Type B pancreatic cell (in vitro differentiated cells): ENCODE measurements at places on chromosomes 6 and 20. TPM values are rescaled to one million over a fixed set of nuclear protein-coding genes. Genes with fewer than 3 reads are reported as not detected.

Gene TRMT11
- 16.3 and 22.3 TPM in 2 replicates for total RNA-seq

Gene CYP39A1
- 4.8 and 6.7 TPM in 2 replicates for total RNA-seq

Gene FLRT3
- total RNA-seq: 59.3 and 75.7 TPM in 2 replicates

Gene PRSS16
- total RNA-seq: 10.5 and 28.9 TPM in 2 replicates

Gene ZFP64
- 22.0 and 24.1 TPM in 2 replicates for total RNA-seq

Gene MAVS
- 44.5 and 52.2 TPM in 2 replicates for total RNA-seq

Gene TNNC2
- total RNA-seq: 2.1 TPM in 1 of 2 replicates, not detected in the other

DNA sequence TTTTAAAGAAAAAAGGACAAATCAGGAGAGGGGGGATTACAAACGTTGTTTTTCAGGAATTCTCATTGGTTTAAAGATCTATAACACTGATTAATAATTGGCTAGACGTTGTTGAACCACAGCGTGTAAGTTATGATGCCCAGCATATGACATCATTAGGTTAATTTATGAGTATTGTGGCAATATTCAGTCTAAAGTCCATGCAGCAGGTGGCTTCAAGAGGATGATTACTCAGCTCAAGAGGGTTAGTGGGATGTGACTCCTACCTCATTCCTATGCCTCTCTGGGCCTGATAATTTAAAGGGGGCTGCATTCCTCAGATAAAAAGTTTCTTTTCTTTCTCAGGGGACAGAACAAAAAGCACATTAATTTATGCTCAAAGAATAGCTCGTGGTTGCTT is 1309.0 kb downstream of the EPHA7 start:
- H3K4me1 ChIP-seq: no peaks in the 10 kb centered on the region
- H3K36me3 ChIP-seq: no peaks in the 10 kb centered on the region
- DNase-seq: no peak
- no peak overlapping the region for H3K27ac ChIP-seq
- H3K27me3 ChIP-seq: no peaks in the 10 kb centered on the region

- no peak overlapping the region for H3K4me3 ChIP-seq
- no peak overlapping the region for H3K27ac ChIP-seq
- H3K27me3 ChIP-seq: no peaks in the 10 kb centered on the region
- no peak for DNase-seq
- no peaks in the 10 kb centered on the region for H3K4me1 ChIP-seq
These were observed 68.4 kb downstream of the RSPO3 start for GRCh38 chr6:127186889-127187288.

- peaks cover under 1% of the 10 kb centered on the region for H3K27me3 ChIP-seq
- H3K27ac ChIP-seq: no peak overlapping the region
- no peak for DNase-seq
- peaks cover 6% of the 10 kb centered on the region for H3K4me1 ChIP-seq
These were observed 17.4 kb upstream of the FAXC start for GRCh38 chr6:99366852-99367251.

DNA sequence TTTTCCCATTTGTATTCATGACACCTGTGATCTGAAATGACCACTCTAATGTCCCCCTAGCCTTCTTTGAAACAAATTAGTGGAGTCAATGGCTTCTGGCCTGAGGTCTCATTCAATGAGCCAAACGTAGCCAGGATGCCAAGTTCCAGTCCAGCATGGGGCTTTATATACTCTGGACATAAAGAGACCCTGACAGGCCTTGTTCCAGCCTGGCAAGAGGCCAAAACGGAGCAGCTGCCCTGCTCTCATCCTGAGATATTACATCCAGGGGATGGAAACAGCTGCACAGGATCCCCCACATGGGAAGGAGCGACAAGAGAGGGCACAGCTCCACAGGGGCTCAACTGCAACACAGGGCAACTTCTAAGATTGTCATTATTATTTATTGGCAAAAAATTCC is 437.8 kb downstream of the CDH26 start:
- no peaks in the 10 kb centered on the region for H3K36me3 ChIP-seq
- H3K27ac ChIP-seq: no peak overlapping the region
- H3K27me3 ChIP-seq: peaks cover 22% of the 10 kb centered on the region
- H3K4me3 ChIP-seq: no peak overlapping the region

DNA sequence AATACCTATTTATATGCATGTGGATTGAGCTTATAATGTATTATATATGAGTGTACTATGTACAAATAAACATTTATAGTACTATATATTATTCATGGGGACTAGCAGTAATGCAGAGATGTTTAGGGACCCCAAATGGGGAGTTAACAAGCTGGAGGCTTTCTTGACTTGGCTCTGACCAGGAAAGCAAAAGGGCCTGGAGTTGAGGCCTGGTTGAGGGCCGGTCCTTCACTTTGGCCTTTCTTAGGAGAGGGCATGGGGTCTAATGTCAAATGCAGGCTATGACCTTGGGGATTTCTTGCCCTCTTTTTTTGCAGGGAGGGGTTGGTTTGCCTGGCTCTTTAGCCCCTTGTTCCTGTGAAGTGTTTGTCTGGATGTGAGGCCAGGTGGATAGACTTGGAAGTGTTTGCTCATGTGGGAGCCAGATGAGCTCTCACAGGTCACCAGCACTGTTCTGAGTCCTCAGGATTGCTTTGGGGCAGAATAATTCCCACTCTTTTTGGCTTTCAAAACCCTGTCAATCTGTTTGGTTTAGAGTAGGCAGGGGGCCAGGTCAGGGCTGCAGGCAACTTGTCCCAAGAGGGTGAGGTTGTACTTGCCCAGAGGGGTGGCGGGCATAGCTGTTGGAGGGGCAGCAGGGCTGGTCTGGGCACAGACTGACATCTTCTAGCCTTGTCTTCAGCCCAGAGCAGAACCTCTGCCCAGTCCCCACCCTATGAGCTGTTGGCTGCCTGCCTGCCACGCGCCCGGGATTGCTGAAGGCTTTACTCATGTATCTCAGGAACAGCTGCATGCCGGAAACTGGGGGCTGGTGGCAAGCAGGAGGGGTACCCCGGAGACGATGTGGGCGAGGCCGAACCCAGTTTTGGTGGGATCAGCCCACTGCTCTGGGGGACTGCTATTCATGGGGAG is 14.6 kb downstream of the TJAP1 start:
- no peak overlapping the region for H3K4me3 ChIP-seq
- no peak overlapping the region for H3K27ac ChIP-seq
- no peak for DNase-seq
- H3K36me3 ChIP-seq: no peaks in the 10 kb centered on the region
- H3K27me3 ChIP-seq: no peaks in the 10 kb centered on the region

DNA sequence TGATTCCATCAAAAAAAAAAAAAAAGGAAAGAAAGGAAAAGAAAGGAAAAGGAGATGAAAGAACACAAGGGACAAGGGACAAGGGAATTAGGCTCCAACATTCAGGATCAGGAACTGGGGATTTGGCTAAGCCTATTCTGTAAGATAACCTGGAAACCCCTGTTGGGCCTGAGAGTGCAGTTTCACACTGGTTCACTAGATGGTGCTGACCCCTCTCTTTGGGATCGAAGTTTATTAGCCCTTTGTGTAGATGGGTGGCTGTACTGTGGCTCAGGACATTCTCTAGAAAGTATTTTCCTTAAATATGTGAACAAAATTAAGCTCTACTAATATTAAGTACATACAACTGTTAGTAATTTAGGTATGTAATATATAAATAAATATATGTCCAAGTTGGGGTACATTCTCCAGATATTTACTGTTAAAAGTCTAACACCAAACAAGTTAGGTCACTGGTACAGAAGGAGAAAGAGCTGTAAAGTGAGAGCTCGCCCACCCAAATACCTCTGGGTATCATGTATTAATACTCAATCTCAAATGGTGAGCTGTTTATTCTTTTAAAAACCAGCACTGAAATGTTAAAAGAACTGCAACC is 6.3 kb downstream of the OR2A4 start:
- H3K4me3 ChIP-seq: no peak overlapping the region
- no peaks in the 10 kb centered on the region for H3K36me3 ChIP-seq
- no peak overlapping the region for H3K27ac ChIP-seq
- no peak for DNase-seq
- H3K4me1 ChIP-seq: no peaks in the 10 kb centered on the region

- peaks cover 5% of the 10 kb centered on the region for H3K4me1 ChIP-seq
- peaks cover 3% of the 10 kb centered on the region for H3K27me3 ChIP-seq
- no peak overlapping the region for H3K27ac ChIP-seq
- H3K36me3 ChIP-seq: no peaks in the 10 kb centered on the region
- no peak overlapping the region for H3K4me3 ChIP-seq
- no peak for DNase-seq
These were observed 70.9 kb downstream of the OPN5 start for GRCh38 chr6:47852727-47853126.

DNA sequence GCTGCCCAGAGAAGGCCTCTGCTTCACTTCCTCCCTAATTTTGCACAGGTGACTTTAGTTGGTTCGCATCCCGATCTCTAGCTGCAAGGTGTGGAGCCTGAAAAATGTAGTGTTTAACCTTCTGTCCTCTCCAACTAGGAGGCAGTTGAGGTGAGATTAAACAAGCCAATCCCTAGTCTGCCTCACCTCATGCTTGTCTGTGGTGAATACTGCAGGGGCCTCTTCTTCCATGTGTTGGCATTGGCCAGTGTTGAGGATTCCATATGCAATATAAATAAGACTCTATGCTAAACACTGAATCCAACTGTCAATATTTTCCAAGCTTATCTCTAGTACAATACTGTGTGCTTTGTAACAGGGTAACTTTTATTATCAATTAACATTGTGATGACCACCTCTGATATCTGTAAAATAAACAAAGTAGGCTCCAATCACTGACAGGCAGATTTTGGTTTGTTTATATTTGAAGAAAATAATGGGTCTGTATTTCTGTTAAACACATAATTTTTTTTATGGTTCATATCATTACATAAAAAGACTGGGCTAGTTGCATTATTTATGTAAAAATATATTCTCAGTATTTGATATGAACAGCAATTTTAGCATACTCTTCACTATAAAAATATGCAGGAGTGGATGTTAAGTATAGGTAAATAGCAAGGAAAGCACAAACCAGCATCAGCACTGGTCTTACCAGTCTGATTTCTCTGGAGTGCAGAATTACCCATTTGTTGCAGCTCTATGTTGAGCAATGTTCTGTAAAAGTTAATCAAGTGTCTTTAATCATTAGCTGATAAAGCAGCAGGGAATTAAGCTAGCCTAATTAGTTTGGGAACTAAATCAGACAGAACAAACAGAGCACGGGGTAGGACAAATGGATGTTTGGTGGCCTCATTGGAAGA is 74.0 kb downstream of the ANKRD6 start:
- peaks cover 9% of the 10 kb centered on the region for H3K4me1 ChIP-seq
- H3K27ac ChIP-seq: peak overlapping the region; percentile 55
- DNase-seq: no peak
- H3K36me3 ChIP-seq: no peaks in the 10 kb centered on the region
- no peaks in the 10 kb centered on the region for H3K27me3 ChIP-seq
- no peak overlapping the region for H3K4me3 ChIP-seq

DNA sequence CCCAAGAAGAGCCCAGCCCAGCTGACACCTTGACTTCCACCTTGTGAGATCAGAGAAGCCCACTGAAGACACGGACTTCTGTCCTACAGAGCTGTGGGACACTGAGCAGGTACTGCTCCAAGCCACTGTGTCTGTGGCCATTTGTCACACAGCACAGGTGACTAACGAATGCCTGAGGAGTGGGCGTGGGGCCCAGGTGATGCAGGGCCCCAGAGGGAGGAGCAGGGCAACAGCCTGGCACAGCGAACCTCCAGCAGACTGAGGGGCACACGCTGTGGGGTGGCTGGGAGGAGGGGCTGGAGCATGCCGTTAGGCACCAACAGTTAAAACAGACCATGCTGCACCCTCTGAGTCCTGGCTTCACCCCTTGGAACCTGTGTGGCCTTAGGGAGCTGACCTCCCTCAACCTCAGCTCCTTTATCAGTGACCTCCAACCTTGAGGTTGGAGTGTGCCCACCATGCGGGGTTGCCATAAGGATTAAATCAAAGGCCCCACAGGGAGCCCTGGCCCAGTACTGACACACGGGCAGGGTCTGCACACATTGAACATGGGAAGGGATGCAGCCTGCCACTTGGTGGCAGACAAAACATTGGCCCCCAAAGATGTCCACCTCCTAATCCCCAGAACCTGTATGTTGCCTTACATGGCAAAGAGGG is 119.9 kb upstream of the CST7 start:
- peak; percentile 58 for DNase-seq
- no peaks in the 10 kb centered on the region for H3K36me3 ChIP-seq
- no peaks in the 10 kb centered on the region for H3K4me1 ChIP-seq
- H3K27ac ChIP-seq: no peak overlapping the region
- H3K4me3 ChIP-seq: no peak overlapping the region

DNA sequence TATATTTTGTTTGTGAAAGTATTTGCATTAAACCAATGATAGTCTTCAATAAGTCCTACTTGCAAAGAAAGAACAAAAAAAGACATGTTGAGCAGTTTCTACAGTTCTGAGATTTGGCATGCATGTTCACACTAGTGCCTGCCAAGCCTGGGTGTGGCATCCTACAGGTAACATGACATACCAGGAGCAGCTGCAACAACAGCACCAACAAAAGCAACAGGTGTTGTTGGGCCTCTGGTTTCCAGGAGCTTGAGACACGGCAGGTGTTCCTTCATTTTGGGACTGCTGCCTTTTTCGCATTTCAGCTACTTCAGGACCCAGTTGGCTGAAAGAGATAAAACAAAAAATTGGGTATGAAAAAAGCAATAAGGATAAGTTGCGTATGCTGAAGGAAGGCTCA is 41.2 kb upstream of the MTRF1L start:
- no peak overlapping the region for H3K4me3 ChIP-seq
- H3K27me3 ChIP-seq: no peaks in the 10 kb centered on the region
- H3K27ac ChIP-seq: no peak overlapping the region
- DNase-seq: no peak

- H3K27me3 ChIP-seq: no peaks in the 10 kb centered on the region
- H3K36me3 ChIP-seq: peaks cover 17% of the 10 kb centered on the region
- H3K4me1 ChIP-seq: no peaks in the 10 kb centered on the region
- H3K4me3 ChIP-seq: no peak overlapping the region
These were observed 29.9 kb downstream of the HIVEP2 start for GRCh38 chr6:142914937-142915697.

DNA sequence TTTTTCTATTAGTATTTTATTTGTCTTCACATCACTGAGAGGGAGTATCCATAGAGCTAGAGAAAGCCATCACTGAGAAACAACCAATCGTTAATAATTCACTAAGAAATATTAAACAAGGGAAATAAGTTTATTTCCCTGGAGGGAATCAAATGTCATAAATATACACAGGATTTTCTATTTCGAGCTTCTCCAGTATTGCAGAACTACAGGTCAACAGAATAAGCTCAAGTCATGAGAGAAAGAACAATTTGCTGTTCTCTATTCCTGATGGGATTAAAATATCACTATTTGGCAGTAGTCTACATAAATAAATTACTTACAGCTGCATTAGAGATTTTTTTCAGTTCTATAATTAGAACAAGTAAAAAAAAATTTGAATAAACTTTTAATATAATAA is 2.2 kb upstream of the FAM162B start:
- H3K36me3 ChIP-seq: no peaks in the 10 kb centered on the region
- peaks cover 55% of the 10 kb centered on the region for H3K27me3 ChIP-seq
- DNase-seq: no peak
- no peak overlapping the region for H3K27ac ChIP-seq
- peaks cover 19% of the 10 kb centered on the region for H3K4me1 ChIP-seq

- no peak for DNase-seq
- H3K36me3 ChIP-seq: peaks cover 17% of the 10 kb centered on the region
- no peak within 1 kb of the TSS for H3K27ac ChIP-seq
These were observed at the start of gene GABRR2 for GRCh38 chr6:89315249-89315885. TSS of gene GABRR2 (minus strand) at chr6:89315299. CDS start at chr6:89315165, 134 bp downstream.

- peaks cover 12% of the 10 kb centered on the region for H3K27me3 ChIP-seq
- H3K36me3 ChIP-seq: no peaks in the 10 kb centered on the region
- no peak overlapping the region for H3K4me3 ChIP-seq
- no peak overlapping the region for H3K27ac ChIP-seq
These were observed 23.5 kb downstream of the TOX2 start for GRCh38 chr20:43938017-43938655.

GRCh38 chr6:12767016-12767415 is 50.4 kb downstream of the PHACTR1 start:
- H3K36me3 ChIP-seq: no peaks in the 10 kb centered on the region
- no peak overlapping the region for H3K4me3 ChIP-seq
- no peaks in the 10 kb centered on the region for H3K4me1 ChIP-seq
